Hematopoietic multipotent progenitor cell treated with erythropoietin and hydrocortisone succinate and interleukin-3 and kit ligand, for 17 days (in vitro differentiated cells): ENCODE measurements at places on chromosomes 3 and 15.

DNA sequence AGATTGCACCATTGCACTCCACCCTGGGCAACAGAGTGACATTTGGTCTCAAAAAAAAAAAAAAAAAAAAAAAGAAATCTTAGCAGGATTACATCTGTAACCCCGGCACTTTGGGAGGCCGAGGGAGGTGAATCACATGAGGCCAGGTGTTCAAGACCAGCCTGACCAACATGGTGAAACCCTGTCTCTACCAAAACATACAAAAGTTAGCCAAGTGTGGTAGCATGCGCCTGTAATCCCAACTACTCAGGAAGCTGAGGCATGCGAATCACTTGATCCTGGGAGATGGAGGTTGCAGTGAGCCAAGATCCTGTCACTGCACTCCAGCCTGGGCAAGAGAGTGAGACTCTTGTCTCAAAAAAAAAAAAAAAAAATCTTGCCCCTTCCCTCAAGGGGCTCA lies 40.4 kb downstream of the LIPC start:
- DNase-seq: no peak

DNA sequence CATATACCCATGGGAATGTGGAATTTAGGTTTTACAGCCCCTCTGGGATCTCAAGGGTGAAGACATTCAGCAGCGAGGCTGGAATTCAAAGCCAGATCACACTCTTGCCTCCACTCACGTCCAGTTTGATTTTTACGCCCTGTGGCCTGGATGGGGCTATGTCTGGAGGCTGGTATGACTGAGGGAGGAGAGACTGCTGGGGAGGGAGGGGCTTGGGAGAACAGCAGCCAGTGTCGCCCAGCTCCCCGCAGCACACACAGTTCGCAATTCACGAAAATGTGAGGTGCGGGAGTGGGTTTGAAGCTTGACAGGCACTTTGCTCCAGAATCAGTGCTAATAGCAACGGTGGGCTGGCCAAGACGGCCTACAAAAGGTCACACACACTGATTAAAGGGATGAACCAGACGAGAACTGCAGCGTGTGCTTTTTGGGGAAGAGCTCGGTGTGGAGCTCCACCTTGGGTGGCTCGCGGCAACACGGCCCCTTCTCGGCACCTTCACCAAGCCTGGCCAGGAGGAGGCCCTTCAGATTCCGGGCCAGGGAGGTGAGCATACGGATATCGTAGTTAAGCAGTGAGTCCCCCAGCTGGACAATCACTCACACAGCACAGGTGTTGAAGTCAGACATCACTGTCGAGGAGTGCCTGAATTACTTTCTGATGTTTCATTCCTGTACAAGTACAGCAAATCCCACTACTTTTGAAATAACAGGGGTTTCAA lies 16.4 kb downstream of the EHD4 start:
- no peak for DNase-seq

GRCh38 chr3:146142757-146143156 lies 18.2 kb downstream of the PLOD2 start:
- no peak for DNase-seq

- DNase-seq: no peak
Observed at GRCh38 chr3:46908294-46908985, 30.9 kb downstream of the PTH1R start.

- no peak for DNase-seq
Observed at GRCh38 chr15:65096481-65097385, 18.3 kb downstream of the UBAP1L start.

GRCh38 chr3:108493862-108494261 lies 16.5 kb downstream of the MYH15 start:
- no peak for DNase-seq

DNA sequence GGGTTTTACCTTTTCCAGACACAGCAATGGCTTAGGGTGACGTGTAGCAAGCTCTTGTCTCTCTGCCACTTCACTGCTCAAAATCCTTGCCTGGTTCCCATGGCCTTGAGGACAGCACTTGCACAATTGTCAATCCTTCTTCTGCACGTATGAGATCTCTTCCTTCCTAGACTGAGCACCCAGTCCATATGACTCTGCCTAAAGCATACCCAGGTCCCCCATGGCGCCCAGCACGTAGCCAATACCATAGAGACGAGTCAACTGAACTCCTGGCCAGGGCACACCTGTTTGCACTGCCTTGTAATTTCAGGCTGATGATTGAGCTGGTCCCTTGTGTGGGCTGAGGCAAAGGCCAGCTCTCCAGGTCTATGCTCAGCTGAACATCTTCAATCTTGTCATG lies 23.3 kb downstream of the SCN5A start:
- no peak for DNase-seq

DNA sequence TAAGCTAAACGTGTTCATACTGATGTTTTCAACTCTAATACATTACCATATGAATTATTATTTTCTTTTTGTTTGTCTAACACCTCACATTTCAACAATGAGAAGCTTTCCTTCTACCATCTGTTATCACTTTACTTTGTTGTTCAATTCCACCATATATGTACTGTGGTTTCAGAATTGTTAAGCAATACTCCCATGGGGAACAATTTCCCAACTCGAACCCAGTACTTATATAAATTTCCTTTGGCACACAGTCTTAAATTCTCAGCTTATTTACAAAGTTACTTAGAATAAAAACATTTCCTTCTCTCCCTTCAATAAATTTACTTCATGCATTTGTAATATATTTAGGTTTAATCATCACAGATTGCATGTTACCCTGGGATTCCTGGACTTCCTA lies 1764.4 kb downstream of the OTOL1 start:
- DNase-seq: no peak

- DNase-seq: no peak
Observed at GRCh38 chr3:175287361-175287963, 428.3 kb downstream of the NAALADL2 start.

- no peak for DNase-seq
Observed at GRCh38 chr3:195752546-195753331, 32.0 kb downstream of the MUC20 start.

GRCh38 chr3:123587401-123587800 lies 2.5 kb upstream of the HACD2 start:
- no peak for DNase-seq

GRCh38 chr3:48597408-48597800 lies 2.3 kb upstream of the COL7A1 start:
- DNase-seq: no peak

DNA sequence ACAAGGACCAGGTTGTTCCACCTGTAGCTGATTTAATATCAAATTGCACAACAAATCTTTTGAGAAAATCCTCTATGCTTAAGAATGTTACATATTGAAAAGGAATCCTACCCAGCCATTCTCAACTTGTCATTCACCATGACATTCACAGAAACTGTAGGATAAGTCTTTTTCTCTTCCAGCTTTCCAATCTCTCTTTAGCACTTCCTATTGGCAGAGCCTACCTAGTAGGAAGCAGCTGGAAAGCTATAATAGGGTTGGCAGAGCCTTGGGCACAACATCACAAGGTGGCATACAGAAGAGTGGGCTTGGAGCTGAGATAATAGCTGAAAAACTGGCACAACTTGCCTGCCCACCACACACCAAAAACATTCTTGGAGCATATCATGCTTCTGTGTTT lies 67.3 kb upstream of the NUDT16 start:
- DNase-seq: no peak

- DNase-seq: no peak
Observed at GRCh38 chr3:139312959-139313358, 30.9 kb upstream of the MRPS22 start.

- no peak for DNase-seq
Observed at GRCh38 chr3:2599471-2599870, 500.8 kb downstream of the CNTN4 start.

- DNase-seq: no peak
Observed at GRCh38 chr15:61946778-61947177, 113.5 kb downstream of the VPS13C start.

- DNase-seq: no peak
Observed at GRCh38 chr15:40918146-40918798, 10.9 kb upstream of the DLL4 start.

- DNase-seq: no peak
Observed at GRCh38 chr3:7847021-7847420, 654.6 kb upstream of the LMCD1 start.

DNA sequence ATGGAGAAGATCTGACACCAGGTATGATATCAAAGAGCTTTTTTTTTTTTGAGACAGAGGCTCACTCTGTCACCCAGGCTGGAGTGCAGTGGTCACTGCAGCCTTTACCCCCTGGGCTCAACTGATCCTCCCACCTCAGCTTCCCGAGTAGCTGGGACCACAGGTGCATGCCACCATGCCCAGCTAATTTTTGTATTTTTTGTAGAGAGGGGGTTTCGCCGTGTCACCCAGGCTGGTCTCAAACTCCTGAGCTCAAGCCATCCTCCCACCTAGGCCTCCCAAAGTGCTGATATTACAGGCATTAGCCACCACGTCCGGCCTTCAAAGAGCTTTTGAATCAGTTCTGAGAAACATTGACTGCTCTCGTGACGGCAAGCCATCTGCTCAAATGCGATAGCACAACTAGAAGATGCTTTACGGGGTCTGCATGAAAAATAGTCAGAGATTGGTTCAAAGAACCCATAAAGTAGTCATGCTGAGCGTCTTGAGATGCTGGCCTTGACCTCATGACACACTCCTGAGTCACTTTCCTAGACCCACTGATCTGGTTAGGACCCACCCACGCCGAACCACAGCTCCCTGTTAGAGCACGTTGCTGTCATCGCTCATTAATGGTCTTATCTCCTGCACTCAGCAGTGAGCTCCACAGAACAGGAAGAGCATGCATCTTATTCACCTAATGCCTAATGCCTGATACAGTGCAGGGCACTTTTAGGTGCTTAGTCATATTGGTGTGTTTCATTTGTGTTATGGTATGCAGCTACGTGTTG lies 57.0 kb upstream of the NR2F2 start:
- DNase-seq: no peak

DNA sequence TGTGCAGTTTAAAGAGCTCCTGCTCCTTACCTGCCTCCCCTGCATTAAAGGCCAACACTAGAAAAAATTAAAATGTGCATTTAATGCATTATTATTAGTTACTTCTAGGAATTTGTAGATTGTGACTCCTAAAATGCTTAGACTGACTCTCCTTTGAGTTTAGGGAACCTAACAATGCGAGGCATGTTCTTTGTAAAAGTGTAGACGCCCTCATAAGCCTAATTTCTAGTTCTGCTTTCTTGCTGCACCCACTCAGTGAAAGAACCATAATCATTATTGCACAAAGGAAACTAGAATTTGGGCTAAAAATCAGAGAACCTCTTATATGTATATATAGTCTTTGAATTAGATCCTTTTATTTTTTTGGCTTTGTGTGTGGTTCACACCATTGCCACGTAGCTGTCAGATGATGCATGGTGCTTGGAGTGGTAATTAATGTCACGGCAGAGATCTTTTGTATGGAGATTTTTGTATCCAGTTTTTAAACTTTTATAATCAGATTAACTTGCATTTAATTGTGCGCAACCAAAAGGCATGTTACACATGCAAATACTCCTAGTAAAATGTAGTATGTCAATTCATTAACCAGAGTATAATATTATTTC lies 710 bp downstream of the ABHD10 start:
- peak; percentile 14 for DNase-seq

GRCh38 chr3:47004369-47005211 lies 25.1 kb downstream of the NBEAL2 start:
- DNase-seq: no peak

DNA sequence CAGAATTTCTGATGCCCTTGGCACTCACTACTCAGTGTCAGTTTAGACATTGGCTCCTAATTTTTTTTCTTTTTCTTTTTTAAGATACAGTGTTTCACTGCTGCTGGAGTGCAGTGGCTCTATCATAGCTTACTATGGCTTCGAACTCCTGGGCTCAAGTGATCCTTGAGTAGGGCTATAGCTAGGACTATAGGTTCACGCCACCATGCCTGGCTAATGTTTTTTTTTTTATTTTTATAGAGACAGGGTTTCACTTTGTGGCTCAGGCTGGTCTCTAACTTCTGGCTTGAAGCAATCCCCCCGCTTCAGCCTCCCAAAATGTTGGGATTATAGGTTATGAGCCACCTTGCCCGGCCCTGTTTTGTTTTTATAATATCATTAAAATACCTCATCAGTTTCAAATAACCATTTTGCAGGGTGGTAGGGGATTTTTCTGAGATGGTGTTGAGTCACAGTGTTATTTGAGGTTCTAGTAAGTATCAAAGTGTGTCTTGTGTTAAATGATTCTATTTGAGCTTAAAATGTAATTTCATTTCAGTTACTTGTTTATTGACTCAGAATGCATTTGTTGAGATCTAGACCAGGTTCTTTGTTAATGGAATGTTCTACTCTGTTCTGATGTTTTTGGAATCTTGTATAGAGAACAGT lies 7.0 kb downstream of the FNDC3B start:
- no peak for DNase-seq

GRCh38 chr3:196440696-196441095 lies 8.5 kb upstream of the UBXN7 start:
- no peak for DNase-seq

GRCh38 chr3:145243875-145244274 lies 917.1 kb downstream of the PLOD2 start:
- DNase-seq: no peak

- DNase-seq: no peak
Observed at GRCh38 chr3:10245081-10245712, 3.1 kb upstream of the TATDN2 start.

DNA sequence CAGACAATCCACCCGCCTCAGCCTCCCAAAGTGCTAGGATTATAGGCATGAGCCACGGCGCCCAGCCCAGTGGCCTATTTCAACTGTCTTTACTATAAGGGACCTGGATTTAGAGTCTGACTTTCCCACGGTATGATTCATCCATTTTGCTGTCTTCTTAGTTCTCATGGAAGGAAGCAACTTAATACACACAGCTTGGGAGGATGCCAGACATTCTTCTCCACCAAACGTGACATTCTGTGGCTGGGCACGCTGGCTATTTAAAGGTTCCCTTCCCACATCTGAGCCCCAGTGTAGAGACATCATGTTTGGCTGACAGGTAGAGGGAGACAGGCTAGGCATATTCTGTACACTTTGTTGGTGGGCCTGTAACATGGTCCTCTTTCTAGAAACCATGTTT lies 26.2 kb downstream of the FAM43A start:
- DNase-seq: no peak

- no peak for DNase-seq
Observed at GRCh38 chr3:168090306-168091085, 5.2 kb downstream of the GOLIM4 start.
